ENCODE measurements at places on chromosomes 5 and 9.
A peak's percentile ranks its signal among the peaks of the same experiment; 100 is the strongest.

GRCh38 chr9:125603478-125604021 is 103.5 kb downstream of the MAPKAP1 start:
- peak; percentile 61 for DNase-seq

GRCh38 chr5:86411596-86411995 is 206.1 kb upstream of the COX7C start:
- no peak for DNase-seq

DNA sequence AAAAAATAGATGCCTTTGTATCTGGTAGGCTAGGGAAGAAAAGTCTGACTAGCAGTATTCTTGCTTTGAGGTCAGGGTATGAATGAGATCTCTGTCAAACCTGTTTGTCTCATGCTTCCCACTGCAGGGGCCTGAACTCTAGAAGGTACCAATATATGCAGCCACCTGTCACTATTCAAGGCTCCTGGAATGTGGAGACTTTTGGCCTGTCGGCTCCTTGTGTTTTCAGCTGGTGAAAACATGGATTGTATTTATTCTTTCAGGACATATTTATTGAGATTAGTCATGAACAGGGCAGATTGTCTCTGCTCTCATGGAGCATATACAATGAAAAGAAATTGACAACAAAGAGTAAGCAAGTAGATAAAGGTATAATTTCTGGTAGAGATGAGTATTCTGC is 255.8 kb downstream of the ARHGAP26 start:
- DNase-seq, result no peak

DNA sequence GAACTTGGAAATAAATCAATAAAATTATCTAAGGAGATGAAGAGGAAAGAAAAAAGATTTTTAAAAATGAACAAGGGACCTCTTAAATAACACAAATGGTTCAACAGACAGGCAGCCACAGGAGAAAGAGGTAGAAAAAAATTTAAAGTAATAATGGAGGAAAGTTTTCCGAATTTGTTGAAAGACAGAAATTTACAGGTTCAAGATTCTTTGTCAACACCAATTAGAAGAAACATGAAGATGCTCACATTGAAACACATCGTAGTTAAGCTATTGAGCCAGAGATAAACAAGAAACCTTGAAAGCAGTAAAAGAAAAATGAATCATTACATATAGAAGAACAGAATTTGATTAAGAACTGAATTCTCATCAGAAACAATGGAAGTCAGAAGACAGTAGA is 68.7 kb upstream of the OSMR start:
- DNase-seq, result no peak

GRCh38 chr5:66498791-66499207 is 97.4 kb upstream of the MAST4 start:
- DNase-seq, result no peak

- no peak for DNase-seq
Observed at GRCh38 chr5:135134691-135135381, 100.8 kb upstream of the PITX1 start.

- peak; percentile 38 for DNase-seq
Observed at GRCh38 chr5:51632793-51633192, 249.5 kb downstream of the ISL1 start.

- DNase-seq, result no peak
Observed at GRCh38 chr9:83385317-83385716, 152.9 kb downstream of the FRMD3 start.

- DNase-seq, result no peak
Observed at GRCh38 chr5:118043531-118043930, 944.8 kb downstream of the DTWD2 start.

- no peak for DNase-seq
Observed at GRCh38 chr9:75149841-75150241, 61.5 kb downstream of the OSTF1 start.

DNA sequence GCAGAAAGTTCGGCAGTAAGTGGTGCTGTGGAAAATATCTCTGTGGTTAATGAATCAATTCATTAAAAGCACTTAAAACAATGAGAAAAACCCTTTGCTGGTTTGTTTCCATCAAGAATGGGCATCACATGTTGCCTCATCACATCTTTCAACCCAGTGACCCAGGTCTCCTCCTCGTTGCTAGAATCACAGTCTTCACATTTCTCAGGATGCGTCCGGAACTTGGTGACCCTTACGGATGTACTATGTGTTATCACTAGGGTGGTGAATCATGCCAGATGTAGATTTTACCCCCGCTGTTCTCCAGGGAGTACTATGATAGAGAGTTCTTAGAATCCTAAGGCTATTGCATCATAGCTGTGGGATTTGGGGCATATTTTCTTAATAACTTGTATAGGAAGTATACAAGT is 217.9 kb upstream of the KLF4 start:
- DNase-seq, result peak; percentile 18

DNA sequence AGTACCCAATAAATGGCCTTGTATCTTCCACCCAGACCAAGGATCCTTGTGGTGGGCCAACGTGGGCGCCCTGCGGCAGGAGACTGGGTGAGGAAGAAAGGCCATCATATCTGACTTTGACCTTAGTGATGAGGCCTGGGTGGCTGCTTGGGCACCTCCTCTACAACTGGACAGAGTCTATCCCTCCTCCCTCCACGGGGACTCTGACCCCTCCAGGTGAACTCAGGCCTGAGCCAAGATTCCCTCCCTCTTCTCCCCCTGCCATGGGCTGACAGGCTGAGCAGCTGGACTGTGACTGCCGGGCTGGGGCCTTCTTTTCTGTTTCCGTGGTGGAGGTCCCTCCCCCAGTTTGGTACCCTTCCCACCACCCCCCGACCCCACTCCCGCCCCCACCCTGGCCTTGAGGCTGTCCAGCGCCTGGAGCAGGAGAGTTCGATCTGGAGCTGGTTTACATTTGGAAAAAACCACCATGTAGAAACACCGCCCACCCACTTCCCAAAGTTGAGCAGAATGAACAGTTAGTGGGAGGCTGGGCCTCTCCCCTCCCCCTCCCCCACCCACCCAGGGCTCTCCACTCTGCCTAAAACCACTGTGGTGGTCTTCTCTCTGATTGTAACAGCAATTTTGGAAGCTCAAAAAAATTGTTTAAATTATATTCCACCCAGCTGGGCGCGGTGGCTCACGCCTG is 1.2 kb upstream of the PHYHD1 start:
- DNase-seq, result no peak

GRCh38 chr5:59246145-59246869 is 647.2 kb downstream of the PDE4D start:
- no peak for DNase-seq

DNA sequence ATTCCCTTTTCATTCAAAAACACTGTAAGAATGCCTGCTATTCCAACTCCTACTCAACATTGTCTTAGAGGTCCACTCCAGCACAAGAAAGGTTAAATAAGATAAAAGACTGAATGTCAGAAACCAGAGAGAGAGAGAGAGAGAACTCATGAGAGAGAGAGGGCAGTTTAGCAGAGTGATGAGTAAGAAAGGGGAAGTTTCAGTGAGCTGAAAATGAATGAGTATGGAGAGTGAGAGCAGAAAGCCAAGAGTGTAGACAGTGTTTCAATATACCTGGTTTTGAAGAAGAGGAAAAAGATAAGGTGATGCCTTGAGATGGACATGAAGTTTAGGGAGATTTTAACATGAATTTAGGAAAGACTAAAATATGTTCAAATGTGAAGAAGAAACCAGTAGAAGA is 528.0 kb upstream of the SEMA6A start:
- no peak for DNase-seq

- peak; percentile 29 for DNase-seq
Observed at GRCh38 chr9:129318121-129319075, 140.3 kb upstream of the IER5L start.

- no peak for DNase-seq
Observed at GRCh38 chr5:52051759-52052158, 668.5 kb downstream of the ISL1 start.

DNA sequence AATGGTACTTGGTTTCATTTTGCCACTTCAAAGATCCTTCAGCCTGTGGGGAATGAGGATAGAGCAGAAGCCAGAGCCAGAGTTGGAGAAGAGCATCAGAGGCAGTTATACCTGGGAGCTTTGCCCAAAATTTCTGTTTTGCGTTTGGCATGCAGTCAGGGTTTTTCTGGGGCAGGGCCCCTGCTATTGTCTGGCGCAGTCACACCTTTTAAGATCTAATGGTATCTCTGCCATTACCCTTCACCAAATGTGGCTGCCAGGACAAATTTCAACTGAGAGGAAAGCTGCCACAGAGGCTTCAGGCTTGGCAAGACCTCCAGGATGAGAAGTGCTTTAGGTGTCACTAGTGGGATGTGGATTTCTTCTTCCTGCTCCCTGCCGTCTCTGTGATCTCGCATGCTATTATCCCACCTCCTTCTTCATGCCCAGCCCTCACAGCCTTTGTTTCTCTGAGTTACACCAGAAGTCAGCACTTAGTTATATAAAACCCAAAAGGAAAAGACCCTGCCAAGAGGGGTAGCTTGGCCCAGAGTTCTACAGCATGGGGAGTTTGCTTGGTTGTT is 357.0 kb downstream of the TLE4 start:
- no peak for DNase-seq

DNA sequence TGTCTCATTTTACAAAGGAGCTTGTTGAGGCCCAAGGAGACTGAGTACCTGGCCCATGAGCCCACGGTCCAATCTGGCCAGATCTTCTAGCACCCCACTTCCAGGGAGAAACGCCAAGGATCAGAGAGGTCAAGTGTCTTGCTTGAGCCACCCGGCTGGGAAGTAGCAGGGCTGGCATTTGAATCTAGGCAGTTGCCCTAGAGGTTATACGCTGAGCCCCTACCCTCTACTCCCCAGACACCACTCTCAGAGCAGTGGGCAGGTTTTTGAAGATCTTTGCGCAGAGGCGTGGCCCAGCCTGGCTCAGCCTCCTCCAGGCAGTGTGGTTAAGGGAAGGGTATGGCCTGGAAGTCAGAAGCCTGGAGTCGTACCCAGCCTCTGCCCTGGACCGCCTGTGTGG is 5.8 kb upstream of the NUP214 start:
- DNase-seq, result no peak

DNA sequence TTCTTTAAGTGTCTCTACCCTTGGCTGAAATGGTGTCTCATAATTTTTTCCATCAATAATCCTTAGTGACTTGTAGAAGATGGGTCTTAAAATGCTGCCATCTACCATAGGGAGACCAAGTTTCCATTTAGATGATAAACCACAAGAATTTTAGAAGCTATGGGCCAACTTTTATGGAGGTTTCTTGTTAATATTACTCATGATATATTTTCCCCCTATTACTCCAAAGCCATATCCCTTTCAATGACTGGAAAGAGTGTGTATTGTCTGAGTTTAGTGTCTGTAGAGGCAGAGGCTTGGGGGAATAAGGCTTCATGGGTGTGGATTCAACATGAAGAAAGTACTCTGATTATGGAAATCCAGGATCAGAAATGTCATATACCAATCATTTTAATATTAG is 507.3 kb upstream of the TNC start:
- no peak for DNase-seq

DNA sequence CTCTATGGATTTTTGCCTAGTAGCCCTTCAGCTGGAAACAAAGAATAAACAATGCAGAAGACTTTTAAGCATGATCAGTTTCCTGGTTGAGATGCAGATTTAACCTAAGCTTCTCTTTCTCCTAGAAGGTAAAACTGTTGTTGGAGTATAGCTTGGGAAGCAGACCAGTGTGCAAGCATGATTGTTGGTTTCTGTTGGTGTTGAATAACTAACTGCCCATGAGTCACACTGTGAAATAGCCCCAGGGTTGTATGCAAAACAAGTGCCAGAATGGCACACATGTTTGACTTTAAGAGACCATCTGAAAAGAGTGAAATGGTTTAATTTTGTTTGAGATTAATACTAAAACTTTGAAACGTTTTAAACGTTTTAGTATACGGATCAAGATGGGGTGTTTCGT is 227.1 kb downstream of the ARHGEF28 start:
- no peak for DNase-seq

DNA sequence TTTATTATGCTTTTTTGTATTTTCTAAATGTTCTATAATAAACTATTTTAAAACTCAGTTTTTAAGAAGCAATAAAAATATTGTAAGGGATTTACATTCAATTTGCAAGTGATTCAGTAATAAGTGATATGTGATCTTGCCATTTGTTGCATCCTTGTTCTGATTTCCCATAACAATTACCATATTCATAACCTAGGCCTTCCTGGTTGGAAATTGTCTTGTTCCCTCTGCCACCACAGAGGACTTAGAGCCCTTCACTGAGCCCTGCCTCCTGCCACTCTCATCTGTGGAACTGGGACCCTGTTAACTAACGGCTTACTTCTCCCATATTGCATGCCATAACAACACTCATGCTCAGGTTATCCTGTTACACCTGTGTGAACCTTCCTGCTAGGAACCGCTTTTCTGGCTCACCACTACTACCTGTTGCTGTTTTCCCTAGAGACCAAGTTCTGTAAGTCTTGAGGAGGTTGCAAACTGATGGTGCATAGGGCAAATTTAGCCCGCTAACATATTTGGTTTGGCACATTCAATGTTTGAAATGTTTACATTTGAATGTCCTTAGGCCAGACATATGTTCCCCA is 32.9 kb upstream of the DTWD2 start:
- no peak for DNase-seq

DNA sequence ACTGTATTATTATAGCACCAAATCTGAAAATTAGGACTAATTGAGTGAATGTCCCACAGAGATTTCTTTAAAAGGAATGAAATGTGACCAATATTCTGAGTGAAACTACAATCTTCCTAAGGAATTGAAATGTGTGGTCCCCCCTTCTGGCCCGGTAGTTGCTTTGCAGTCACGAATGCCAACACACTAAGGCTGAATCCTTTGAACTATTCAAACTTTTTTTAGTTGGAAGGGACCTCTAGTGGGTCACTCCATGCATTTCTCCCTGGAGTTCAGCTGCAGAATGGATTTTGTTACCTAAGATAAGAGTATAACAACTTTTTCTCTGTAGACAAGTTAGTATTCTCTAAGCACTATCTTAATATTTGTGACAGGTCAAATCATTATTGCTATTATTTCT is 2.8 kb downstream of the CDH6 start:
- DNase-seq, result peak; percentile 65

- no peak for DNase-seq
Observed at GRCh38 chr5:81171769-81172168, 61.4 kb upstream of the CKMT2 start.

GRCh38 chr9:17402309-17402708 is 176.6 kb upstream of the SH3GL2 start:
- no peak for DNase-seq

GRCh38 chr9:72006501-72006900 is 53.9 kb downstream of the C9orf57 start:
- DNase-seq, result no peak

- DNase-seq, result peak; percentile 79
Observed at GRCh38 chr9:107488375-107489143, 1.0 kb downstream of the KLF4 start.

- DNase-seq, result peak; percentile 30
Observed at GRCh38 chr5:127649018-127649439, at the start of gene CTXN3. Gene CTXN3 (plus strand): TSS chr5:127649082. CDS start chr5:127657522, 8,440 bp downstream.

DNA sequence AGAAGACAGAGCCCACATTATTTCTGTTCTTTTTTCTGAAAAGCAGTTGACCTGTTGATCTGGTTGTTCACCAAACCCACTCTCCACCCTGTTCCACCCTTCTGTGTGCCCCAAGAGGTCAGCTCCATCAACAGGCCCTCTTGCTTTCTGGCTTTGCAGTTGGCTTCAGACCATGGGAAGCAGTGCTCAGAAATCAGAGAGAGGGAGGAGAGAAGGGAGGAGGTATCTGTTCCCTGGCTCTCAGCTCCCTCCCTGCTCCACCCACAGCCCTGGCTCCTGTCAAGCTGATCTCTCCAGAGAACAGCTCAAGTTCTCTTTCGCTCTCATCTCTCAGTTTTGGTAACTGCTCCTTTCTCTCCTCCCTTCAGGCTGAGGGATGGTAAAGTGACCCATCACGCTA is 144.2 kb upstream of the RAI14 start:
- no peak for DNase-seq

GRCh38 chr5:159910207-159910842 is 6.0 kb upstream of the ADRA1B start:
- DNase-seq, result no peak

GRCh38 chr9:104856413-104856941 is 71.5 kb downstream of the ABCA1 start:
- DNase-seq, result no peak
